ENCODE measurements at places on chromosomes 12 and 14.

DNA sequence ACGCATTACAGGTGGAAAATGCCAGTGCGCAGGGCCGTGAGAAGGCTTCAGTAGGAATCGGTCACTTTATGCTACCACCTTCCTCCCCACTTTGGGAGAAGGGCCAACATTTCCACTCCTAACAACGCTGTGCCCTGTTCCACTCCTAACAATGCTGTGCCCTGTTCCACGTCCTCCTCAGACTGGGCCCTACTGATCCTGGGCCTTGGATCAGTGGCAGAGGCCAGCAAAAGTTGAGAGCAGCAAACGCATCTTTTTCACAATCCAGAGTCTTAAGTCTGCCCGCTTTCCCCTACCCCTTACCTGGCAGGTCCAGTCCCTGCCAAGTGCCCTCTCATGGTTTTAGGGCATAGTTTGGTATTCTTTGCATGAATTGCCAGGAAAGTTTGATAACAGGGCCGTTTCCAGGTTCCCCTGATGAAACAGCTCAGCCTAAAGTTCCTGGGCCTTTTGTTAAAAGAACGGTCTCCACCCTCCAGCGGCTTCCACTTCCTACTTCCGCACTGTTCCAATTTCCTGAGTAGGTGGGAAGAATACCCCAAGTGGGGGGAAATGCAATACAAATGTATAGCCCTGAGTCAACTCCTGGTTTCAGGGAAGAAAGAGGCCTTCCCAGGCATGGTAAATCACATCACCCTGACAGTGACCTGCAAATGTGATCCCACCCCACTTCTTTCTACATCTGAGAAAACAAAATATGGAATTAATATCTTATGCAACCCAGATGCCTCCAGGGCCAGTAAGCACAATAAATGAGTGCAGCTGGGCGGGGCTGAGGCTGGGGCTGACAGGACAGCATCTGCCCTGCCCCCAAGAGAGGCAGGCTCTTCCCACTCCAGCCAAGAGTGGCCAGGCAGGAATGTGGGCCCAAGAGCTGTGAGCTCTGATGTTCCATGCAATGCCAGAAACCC, 15.0 kb downstream of the KCTD10 start:
- DNase-seq = no peak

DNA sequence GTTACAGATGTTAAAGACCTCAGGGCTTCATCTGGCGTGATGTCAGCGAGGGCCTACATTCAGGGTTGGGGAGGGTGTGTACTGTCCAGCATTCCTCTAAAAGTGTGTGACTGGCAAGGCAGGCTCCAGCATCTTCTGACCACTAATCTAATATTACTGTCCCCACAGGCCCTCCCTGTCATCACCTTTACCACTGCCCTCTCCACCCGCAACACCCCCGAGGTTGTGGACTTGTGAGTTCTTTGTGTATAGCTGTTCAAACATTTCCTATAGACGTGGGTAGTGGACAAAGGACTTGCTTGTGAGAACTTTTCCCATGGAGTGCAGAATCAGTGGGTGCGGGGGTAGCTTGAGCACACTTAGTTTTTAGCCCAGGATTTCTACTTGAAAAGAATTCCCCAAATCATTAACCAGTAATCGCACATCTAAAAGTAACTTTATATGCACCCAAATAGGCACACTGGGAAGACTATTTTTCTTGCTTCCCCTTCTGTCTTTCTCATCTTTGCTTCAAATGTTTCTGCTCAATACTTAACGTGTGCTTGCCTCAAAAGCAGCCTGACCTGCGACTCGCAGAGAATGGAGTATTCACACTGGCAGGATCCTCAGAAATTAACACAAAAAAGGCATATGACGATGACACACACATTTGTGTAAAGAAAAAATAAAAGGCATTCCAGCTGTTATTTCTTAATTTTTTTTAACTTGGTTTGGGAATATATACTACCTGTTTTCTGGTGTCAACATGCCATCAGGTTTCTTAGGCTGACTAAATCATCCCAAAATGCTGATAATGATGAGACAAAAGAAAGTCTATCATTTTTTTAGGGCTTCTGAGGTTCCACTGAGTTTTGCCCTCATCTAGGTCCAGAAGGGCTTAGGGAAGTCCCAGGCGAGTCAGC, 158.4 kb upstream of the HIF1A start:
- DNase-seq = no peak

DNA sequence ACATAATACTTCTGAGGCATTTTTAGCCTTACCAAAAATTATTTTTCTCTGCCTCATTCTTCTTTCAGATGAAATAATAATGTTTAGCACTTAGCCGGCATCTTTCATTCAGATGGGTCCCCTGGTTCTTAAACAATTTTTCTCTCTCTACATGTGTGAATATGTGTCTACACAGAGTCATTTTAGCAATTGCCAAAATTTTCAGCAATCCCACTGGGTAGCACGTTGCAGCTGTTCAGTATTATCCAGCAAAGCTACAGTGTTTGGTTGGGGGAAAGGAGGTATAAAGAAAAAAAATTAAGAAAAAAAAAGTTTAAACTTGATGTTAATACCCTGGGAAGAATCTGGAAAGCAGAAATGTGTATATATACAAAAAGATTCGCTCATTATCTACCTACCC, 160.5 kb upstream of the TRHDE start:
- DNase-seq = no peak

GRCh38 chr14:101945171-101945570, 19.2 kb upstream of the DYNC1H1 start:
- no peak for DNase-seq

DNA sequence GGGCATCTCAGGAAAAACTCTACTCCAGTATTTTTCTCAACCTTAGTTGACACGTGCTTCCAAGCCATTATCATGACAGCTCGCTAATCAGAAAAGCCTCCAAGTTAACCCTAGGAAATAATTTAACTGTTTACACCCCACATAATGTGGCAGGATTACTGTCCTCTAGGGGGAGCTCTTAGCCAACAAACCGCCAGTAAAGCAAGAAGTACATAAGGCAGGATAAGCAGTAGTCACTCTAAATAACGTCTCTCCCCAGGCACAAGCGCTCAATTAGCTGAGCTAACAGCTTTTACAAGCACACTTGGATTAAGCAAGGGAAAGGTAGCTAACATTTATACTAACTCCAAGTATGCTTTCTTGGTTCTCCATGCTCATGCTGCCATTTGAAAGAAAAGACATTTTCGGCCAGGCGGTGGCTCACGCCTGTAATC, 22.8 kb downstream of the APOBEC1 start:
- DNase-seq = no peak

DNA sequence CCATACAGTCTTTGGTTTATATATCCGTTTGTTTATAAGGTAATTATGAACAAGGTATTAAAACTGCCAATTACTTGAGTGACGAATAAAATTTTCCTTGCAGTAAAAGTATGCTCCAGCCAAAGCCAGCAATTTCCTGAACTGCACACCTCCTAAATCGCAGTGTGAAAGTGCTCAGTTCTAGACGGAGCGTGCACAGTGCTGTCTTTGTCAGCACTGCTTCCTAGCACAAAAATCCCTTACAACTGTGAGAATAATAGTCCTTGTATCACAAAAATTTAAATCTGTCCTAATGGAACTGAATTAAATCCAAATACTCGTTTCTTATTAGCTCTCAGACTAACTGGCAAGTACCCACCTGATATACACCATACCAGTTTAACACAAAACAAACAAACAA, 26.3 kb downstream of the LRIG3 start:
- DNase-seq = no peak

GRCh38 chr14:99734406-99735051, 50.4 kb downstream of the CYP46A1 start:
- DNase-seq = no peak

DNA sequence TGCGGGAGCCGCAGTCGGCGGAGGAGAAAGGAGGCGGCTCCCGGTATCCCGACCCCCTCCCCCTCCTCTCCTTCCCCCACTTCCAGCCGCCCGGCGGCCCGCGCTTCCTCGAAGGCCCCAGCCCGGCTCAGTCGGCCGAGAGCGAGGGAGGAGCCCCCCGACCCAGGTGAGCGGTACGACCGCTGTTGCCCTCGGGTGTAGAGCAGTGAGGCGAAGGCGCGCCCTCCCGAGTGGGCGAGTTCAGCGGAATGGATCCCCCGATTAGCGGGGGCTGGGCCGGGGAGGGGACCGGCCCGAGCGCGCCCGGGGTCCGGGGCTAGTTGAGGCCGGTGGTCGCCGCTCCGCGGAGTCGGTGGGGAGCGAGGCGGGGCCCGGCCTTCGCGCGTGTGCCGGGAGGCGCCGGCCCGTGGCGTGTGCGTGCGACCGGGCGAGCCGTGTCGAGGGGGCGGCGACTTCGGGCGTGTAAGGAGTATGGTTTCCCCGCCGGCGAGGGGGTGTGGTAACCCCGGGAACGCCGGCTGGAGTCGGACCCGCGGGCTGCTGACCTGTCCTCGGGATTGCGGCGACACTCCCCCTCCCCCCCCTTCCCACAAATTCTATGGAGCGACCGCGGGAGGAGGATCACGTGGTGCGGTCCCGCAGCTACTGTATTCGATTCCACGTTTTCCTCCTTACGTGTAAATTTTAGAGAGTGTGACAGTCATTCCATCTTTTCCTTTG, 501 bp downstream of the RIMKLB start:
- no peak for DNase-seq

DNA sequence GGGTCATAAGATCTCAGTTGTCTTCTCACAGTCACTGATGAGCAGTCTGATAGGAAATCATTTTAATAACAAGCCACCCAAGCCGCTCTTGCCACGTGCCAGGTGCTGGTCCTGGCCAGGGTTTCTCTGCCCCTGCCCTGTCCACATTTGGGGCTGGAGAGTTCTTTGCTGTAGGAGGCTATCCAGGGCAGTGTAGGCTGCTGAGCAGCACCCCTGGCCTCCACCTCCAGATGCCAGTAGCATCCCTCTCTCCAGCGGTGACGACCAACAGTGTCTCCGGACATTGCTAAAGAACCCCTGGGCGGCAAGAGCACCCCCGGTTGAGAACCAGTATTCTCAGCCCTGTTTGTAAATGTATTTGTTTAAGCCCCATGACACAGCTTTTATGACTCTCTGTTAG, 243.7 kb downstream of the GLT1D1 start:
- DNase-seq = no peak

DNA sequence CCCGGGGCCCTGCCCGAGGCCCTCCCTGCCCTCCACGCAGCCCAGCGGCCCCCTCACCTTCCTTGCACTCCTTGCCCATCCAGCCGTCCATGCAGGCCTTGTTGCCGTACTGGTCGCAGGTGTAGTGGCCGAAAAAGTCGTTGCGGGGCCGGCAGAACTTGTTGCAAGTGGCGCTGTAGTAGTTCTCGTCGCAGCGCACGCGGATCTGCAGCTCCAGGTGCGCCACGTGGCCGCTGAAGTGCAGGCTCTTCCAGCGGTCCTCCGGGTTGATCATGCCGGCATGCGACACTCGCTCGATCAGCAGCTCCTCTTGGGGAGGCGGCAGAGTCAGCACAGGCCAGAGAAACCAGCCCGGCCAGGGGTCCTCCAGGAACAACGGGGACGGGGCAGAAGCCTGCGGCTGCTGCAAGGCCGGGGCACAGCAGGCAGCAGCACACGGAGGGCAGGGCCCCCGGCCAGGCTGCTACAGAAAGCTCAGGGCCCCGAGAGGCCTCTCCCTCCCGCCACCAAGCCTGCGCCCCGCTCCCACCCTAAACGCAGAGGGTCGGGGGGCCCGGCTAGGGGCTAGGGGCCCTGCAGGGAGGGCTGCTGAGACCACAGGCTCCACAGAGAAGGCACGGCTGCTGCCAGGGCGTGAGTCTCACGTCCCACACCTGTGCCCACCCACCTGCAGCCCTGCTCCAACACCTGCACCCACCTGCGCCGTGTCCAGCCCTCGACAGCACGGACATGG, 12.7 kb downstream of the JAG2 start:
- no peak for DNase-seq

DNA sequence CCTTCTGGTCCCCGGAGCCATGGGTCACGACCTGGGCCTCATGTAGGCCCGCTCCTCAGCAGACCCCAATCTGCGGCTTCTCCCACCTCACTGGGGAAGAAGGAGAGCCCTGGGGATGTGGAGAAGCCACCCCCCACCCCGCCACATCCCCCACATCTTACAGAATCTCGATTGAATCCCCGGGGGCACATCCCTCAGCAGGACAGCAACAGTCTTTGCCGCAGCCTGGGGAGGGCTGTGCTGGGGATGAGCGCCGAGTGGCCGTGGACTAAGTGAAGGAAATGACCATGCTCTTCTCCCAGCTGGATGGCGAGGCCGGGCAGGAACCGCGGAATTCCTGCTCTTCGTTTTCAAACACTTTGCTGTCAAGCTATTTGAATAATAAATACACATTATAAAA, 169.0 kb upstream of the RTL1 start:
- DNase-seq = no peak

DNA sequence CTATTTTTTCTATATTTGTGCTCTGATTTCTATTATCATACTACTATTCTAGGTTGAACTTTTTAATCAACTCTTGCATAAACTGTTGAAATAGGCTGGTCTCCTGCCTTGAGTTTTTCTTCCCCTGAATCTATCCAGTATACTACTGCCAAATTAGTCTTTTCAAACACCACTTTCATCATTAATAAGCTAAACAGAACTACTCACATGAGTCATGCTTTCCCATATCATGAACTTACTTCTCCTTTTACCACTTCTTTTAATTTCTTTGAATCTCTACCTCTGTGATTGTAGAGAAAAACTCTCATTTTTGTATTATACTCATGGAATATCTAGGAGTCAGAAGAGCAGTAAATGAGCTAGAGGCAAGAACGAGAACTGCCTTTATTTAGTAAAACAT, 340.3 kb upstream of the PDE3A start:
- DNase-seq = no peak

- no peak for DNase-seq
These were observed 337.2 kb upstream of the NAV3 start for GRCh38 chr12:77493302-77494168.

DNA sequence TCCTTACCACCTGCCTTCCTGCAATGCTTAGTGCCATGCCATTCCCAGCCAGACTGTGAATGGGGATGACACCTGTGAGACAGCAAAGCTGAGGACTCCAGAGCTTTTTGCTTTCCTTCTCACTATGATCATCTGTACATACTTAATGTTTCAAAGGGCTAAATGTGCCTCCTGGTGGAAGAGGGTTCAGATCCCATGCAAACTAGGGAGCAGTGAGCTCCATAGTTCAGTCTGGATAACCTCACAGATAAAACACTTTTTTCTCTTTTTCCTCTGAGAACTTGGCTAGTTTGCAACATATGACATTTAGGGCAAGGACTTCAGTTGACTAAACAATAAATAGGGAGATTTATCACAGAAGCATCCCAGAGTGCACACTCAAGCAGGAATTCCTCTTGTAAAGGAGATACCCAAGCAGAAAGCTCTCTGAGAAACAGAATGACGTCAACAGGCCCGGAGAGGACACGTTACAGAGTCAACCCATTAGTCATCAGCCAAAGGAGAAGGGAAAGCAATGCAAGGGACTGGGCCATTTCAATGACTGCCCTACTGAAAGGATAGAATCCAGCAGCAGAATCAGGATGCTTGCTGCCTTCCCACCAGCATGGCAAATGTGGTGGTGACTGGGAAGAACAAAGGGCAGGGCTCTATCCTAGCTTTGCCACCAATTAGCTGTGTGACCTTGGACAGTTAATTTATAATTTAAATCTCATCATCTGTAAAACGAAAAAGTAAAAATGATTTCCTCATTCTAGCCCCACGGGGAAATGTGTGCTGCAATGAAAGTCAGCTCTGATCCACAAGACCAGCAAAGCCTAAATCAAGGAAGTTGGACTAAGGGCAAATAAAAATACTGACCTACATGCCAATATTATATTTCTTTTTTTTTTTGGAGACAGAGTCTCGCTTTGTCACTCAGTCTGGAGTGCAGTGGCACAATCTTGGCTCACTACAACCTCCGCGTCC, 80.8 kb upstream of the ACTN1 start:
- no peak for DNase-seq

All from urinary bladder (tissue), 4 donors.